Stimulated activated CD8-positive, alpha-beta memory T cell treated with anti-CD3 and anti-CD28 coated beads, Interleukin-15, amount 100 ng/mL, for 48 hours (primary cell): ENCODE measurements at places on chromosomes 6 and 20.

- no peak for DNase-seq
These were observed 124.2 kb downstream of the GRM4 start for GRCh38 chr6:34021554-34022190.

DNA sequence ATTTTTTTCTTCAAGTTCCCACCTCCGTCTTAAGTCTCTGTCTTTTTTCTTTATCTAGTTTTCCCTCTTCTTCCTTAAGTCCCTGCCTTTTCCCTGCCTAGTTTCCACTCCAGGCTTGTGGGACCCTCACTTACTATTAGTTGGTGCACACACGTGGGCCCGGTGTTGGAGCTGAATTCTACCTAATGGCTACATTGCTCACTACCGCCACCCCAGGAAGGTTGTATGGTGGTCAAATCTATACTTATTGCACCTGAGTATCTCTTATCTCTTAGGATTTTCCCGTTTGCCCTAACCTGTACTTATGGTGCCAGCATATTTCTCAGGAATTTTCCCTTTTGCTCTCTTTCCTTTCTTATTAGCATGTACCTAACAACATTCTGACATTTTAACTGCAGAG, 692.8 kb downstream of the EPM2A start:
- DNase-seq, result no peak

DNA sequence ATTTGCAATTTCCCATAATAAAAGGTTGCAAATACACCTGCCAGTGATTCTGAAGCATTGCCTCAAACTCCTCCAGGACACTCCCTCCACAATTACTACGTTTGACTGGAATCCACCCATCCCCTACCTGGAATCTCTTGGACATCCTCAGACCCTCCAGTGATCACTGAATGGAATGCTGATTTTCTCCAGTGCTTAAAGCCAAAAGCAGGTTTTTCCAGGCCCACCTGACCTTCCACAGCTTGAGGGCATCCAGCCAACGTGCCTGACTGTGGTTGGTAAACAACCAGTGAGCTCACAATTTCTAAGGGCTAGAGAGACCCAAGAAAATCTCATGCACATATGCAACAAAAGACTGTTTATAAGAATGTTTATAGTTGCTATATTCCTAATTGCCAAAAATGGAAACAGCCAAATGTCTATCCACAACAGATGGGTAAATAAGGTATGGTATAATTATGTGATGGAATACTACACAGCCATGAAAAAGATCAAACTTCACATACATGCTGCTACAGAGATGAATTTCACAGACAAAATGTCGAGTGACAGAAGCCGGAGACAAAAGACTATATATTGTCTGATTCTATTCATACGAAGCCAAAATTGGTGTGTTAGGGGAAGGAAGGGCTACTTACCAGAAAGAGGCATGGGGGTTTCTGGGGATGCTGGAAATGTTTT, 147.1 kb upstream of the RREB1 start:
- no peak for DNase-seq

DNA sequence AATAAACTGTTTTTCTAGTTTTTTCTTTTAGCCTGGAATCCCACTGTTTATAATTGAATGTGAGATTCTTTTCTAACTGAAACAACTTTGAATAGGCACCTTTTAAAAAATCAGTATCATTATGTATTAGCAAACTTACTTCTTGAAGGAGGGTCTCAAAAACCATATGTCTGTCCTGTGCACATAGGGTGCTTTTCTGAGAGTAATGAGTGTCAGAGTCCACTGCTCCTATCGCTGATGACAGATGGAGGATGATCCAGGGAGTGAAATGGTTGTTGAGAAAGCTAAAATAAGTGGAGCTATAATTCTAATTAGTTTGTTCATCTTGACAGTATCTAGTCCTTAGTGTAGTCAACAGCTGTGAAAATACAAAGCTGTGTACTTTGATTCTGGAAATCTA, 35.8 kb downstream of the MEI4 start:
- no peak for DNase-seq

DNA sequence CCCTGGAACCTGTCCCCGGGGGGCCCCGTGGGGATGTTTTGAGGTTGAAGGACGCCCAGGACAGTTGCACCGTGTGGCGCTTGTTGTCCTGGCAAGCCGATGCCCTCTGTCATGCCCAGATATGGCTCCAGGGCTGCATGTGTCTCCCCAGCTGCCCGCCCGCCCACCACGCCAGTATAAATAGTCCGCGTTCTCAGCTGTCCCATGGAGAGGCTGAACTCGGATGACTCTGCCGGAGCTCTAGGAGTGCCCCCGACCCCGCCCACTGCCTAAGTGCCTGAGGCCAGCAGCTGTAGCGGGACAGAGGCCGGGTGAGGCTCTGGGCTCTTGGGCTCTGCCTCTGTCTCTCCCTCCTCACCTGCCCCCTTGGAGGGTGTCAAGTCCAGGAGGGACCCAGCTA, 83.0 kb upstream of the GATA5 start:
- no peak for DNase-seq

DNA sequence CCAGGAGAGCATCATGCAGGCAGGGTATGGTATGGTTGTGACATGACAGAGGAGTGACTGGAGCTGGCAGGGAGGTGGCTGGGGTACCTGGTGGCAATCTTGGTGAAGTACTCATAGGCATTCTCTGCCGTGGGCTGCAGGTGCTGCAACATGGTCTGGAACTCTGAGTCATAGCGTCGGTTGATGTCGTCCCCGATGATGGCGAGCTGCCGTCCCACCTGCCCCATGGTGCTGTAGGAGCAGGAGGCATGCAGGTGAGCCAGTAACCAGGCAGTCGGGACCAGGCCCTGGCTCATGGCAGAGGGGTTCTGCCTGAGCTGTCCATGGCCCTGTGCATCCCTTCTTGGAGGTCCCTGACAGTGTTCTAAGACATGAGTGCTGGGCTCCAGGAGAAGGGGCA, 4.9 kb downstream of the BAK1 start:
- no peak for DNase-seq
